ENCODE measurements at places on chromosomes 7 and 10.

- DNase-seq = no peak
Observed at GRCh38 chr7:45236666-45237065, 79.1 kb downstream of the RAMP3 start.

- no peak for DNase-seq
Observed at GRCh38 chr10:106308284-106308683, 856.2 kb downstream of the SORCS1 start.

GRCh38 chr10:26534384-26534783 lies 96.2 kb downstream of the APBB1IP start:
- no peak for DNase-seq

DNA sequence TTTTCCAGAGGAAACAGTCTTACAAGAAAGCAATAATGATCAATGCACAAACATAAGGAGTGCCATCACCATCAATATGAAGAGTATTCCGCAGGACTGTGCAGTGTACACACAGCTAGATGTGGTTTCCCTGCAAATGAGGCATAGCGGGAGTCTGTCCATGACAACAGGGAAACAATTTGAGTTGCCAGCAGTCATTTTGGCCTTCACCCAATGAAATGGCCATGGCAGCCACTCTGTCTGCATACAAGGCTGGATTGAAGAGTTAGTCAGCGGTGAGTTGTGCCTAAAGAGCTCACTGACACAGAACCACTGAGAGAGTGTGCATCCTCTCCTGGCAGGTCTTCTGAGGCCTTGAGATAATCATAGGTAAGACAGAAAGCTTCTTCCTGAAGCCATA lies 303.3 kb downstream of the IPMK start:
- DNase-seq = no peak

GRCh38 chr7:25664593-25664992 lies 436.3 kb upstream of the NPVF start:
- DNase-seq = no peak

DNA sequence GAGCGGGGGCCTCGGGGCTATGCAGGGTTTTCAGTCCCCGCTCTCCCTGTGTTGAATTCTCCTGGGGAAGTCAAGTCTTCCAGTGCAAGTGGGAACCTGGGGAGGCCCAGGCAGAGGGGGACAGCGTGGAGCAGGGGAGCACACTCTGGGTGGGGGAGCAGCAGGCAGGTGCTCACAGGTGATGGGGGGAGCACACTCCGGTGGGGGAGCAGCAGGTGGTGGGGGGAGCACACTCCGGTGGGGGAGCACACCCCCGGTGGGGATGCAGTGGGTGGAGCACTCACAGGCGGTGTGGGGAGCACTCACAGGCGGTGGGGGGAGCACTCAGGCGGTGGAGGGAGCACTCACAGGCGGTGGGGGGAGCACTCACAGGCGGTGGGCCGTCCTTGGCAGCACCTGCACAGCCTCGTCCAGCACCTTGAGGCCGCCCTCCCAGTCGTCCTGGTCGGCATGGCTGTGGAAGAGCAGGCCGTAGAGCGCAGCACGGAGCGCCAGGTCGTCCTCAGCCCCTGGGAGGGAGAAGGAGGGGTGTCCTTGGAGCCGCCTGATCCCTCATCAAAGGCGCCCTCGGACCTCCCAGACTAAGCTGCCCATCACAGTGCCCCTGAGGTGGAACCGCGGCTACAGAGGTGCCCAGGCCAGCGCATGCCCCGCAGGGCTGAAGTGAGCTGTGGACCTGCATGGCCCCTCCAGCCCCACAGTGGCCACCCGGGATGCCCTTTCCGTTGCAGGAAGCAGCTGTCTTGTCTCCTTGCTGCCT lies 56.7 kb downstream of the CFAP46 start:
- no peak for DNase-seq

DNA sequence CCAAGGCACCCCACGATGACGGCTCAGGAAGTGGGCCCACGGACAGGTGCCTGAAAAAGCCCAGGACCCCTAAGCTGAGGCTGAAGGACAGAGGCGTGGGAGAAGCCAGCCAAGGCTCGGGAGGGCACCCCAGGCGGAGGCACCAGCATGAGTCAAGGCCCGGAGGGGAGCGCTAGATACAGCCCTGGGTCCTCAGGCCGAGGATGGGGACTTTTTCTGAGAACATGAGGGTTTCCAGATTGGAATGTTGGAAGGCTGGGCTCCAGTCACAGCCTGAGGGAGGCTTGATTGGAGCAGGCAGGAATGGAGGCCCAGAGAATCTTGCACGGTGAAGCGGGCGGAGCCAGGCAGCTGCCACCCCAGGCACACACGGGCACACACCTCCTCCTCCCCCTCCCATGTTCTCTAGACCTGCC lies 19.0 kb upstream of the ELFN1 start:
- DNase-seq = no peak

DNA sequence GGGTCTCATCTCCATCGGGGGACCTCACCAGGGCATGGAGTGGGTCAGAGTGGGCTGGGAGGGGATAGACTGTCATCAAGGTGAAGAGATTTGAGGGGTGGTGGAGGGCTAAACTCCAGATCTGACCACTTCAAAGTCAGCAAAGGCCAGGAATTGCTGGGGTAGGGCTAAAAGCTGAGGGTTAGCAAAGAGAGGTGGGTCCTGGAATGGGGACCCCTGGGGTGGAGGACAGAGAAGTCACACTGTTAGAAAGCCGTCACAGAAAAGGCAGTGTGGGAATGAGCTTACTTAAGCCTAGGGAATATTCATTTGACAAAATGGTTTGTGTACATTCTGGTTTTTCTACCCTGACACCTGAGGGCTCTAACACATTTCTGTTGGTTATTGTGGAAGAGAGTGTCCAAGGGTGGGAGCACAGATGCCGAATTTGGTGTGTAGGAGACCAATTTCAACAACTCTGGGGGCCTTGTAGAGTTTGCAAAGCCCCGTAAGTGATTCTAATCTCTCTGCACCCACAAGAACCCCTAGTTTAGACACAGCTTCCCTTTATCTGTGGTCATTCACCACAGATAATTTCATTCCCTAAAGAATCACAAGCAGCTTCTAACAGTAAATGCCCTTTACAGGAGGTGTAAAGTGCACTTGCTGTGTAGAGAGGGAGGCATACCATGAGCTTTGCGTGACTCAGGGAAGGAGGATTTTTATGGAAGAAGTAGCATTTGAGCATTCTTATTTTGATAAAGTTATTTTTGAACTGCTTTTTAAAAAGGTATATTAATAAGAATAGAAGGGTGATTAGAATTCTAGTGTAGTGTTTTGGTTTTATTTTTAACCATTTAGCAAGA lies 6.4 kb downstream of the FBH1 start:
- no peak for DNase-seq

- no peak for DNase-seq
Observed at GRCh38 chr10:49534670-49535381, 4.1 kb downstream of the ERCC6 start.

DNA sequence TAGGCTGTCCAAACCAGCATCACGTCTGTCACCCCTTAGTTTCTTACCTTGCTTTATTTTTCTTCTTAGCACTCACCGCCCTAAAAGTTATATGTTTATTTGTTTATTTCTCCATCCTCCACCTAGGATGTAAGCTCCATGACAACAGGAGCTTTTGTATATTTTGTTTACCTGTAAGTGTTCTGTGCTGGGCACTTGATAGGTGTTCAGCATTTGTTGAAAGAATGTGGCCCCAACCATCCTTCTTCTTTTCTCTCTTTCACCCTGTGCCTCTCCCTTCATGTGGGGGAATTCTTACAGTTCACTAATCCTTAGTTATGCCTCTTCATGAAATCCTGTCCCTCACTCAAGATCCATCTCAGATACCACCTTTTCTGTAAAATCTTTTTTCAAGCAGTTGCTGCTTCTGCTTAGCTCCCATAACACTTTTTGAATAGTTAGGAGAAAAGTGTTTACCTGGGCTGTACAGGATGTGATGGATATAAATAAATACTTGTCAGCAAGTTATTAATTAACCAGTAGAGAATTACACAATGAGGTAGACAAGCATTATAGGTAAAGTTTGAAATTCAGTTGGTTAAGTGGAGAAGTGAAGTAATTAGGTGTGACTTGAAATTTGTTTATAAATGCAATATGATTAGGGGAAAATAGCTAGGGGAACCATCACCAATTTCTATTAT lies 9.7 kb downstream of the AHR start:
- no peak for DNase-seq

- DNase-seq = no peak
Observed at GRCh38 chr10:23859598-23859997, 349.3 kb upstream of the KIAA1217 start.

DNA sequence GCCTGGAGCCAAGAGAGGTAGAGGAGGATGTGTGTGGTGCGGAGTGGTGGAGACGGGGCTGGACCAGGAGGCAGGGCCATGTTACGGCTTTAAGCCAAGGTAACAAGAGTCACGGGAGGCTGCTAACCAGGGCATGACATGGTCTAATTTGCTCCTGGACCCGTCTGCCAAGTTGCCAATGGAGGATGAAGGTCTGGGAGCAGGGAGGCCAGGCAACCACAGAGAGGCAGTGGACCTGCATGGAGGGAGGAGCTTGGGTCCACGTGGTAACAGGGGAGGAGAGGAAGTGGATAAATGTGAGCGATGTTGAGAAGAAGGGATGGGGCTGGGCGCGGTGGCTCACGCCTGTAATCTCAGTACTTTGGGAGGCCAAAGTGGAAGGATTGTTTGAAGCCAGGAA lies 31.0 kb downstream of the SRRM3 start:
- no peak for DNase-seq

GRCh38 chr7:89966067-89966664 lies 188.1 kb upstream of the STEAP1 start:
- DNase-seq = no peak
